ENCODE measurements at places on chromosomes 12 and 14. TPM values are rescaled to one million over a fixed set of nuclear protein-coding genes. Genes with fewer than 3 reads are reported as not detected.

DNA sequence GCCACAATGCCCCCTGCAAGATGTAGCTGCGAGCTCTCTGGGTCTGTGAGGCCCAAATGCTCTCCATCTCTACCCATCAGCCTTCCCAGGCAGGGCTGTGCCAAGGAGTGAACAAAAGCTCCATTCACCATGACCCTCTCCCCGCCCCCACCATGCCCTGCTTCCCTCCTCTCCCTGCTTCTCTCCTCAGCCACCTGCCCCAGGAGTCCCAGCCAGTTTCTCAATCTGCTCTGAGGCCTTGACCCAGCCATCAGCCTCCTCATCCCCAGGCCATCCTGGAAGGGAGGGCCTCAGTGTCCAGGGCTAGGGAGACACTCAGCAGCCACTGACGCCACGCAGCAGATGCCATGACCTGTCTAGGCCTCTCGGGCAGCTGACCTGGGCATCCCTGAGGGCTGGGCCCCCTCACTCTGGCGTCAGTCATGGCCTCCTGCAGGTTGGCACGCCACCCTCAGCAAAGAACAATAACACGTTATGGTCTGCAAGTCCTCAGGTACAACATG lies 8.5 kb upstream of the KRT5 start:
- no peak for DNase-seq

DNA sequence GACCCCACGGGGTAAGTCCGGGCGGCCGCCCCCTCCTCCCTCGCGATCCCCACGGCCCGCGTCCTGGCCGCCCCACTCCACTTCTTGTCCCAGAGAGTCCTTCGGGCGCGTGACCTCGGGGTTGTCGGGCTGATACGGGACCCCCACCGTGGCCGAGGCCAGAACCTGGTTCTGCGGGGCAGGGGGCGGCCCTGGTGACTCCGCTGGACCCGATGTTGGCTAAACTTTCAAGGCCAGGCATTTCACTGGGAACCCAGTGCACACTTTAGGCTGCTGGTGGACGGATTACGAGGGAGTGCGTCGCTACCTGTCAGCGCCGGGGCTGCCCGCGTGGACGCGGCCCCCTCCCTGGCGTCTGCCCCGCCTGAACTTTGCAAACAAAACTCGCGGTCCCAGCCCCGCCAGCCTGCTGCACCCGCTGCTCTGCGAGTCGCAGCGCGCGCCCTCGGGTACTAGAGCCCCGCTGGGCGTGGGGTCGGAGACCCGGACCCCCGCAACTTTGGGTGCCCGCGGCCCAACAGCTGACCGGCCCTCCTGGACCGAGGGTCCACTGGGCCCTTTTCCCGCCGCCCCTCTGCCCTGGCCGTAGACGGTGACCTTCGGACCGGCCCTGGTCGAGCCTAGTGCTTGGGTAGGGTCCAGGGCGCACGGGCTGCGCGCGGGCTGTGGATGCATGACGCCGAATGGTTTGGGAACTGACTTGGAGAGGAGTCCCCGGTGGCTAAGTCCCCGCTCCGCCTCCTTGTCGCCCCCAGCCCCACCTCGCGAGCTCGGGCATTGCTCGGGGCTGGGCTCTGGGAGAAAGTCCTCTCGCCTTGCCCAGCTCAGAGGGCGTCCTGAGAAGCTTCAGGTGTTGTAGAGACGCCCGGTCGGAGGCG lies 624 bp downstream of the RIN3 start:
- DNase-seq, result peak; percentile 55

DNA sequence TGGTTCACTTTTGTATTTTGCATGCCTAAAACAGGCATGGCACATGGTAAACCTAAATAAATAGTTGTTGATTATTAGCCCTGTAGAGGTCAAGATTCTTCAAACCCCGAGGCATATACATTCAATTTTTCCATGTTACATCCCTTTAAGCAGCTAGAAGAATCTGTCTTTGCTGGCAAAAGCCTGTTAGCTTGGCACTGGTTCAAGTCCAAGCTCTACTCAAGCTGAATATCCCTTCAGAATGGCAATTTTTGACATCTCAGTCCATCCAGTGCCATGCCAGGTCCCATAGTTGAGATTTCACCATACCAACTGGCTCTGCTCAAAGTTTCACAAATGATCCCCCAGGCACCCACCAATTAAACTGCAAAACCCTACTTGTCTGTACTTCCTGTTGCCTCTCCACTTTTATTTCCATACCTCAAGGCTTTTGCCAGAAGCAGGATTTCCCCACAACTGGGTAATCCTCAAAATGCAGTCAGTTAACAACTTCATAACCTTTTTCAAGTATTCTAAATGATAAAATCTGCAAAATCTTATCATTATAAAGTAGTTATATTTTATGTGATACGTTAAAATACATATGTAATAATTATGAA lies 9.0 kb upstream of the DCN start:
- DNase-seq, result no peak

GRCh38 chr14:60777856-60778578 lies 43.5 kb downstream of the MNAT1 start:
- DNase-seq, result no peak

SAMD15 gene
- 6.2 TPM for total RNA-seq

ACOT4 gene
- 3.1 TPM for total RNA-seq

Measured in kidney (tissue), 22 donors.